NCI-H2107 (cell line): ENCODE measurements at places on chromosomes 6 and 20.

DNA sequence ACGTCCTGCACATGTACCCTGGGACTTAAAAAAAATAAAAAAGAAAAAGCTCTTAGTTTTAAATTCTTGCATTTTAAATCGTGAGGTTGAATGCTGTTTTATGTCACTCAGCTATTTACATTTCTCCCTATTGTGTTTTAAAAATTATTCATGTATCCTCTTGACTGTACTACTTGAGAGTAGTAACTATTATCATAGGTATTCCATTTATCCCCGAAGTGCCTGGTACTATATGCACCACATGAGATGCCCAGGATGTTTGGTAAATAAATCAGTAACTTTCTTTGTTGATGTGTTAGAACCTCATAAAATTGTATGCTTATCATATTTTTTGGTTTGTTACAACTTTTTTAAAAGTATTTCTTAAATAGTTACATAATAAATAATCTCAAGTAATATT is 18.4 kb downstream of the MAP3K4 start:
- DNase-seq, result no peak

DNA sequence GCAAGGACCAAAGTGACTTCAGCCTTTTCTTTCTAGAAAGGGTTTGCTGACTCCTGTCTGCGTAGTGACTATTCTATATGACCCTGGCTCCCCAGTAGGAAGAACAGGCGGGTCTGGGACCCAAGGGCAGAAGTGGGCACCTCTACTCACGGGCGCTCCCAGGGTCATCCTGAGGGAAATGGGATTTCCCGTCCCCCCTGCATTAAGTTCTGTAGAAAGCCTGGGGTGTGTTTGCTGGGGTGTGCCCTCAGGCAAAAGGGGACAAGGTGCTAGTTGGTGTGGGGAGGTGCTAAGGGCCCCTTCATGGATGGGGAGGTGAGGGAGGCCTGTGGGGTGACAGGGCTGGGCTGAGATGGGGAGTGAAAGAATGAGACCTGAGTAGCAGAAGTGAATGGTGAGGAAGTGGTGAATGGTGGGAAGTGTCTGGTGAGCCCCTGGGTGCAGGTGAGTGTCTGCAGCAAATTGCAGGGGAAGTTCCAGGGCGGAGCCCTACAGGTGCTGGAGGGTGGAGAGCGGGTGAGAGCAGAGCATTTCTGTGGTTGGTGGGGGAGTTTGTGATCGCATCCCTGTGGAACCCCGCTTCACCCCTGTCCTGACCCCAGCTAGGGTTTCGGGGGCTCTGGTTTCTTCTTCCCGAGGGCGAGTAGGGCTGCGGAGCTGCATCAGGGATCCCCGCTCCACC is 21.1 kb downstream of the RAET1L start:
- DNase-seq, result no peak

DNA sequence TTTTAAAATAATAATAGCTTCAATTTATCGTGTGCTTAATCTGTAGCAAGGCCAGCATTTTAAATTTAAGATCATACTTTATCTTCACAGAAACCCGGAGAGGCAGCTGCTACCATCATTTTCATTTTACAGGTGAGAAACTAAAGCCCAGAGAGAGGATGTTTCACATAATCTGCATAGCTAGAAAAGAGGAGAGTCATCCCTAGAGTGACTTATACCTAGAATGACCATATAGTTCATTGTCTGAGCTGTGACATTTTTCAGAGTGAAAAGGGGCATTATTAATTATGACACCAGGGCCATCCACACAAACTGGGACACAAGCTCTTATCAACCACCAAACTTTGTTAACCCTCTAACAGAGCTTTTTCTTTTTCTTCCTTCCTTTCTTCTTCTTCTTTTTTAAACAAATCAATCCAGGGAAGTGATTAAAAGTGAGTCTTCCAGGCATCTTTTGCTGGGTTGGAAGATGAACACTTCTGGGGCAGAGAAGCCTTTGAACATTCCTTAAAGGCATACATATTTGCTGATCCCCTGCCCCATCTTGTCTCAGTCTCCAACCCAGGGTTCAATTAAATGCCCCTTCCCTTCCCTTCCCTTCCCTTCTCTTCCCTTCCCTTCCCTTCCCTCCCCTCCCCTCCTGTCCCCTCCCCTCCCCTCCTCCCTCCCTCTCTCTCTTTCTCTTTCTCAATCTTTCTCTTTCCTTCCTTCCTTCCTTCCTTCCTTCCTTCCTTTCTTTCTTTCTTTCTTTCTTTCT is 272.5 kb upstream of the JAG1 start:
- no peak for DNase-seq

DNA sequence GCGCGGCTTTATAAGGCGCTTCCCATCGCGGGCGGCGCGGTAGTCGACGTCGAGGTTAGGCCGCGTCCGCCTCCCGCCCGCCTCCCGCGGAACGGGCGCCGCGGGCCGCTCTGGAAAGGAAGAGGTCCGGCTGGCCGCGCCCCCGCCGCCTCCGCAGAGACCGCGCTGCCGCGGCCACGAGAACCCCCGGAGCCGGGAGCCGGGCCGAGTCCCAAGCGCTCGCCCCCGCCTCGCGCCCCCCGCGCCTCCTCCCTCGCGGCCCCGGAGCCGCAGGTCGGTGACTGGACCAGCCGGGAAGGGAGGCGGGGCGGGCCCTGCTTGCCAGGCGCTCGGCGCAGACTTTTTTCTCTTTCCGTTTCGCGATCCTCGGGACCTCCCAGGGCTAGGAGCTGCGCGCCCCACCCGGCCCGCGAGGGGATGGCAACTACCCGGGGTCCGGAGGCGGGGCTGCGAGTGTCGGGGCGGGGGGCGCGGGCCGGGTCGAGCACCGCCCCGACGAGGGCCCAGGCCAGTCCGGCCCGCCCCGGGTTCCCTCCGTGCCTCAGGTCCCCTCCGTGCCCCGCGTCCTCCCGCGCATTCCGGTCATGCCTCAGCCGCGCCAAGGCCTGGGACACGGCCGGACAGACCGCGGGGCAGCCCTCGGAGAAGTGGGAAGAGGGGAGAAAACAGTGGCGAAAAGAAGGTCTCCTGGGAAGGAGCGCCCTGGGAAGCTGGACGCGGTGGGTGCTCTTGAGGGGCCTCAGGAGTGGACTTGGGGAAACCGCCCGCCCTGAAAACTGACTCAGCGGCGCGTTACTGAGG is 417 bp upstream of the PXDC1 start:
- DNase-seq, result no peak

GRCh38 chr6:85421972-85422371 is 27.9 kb upstream of the NT5E start:
- DNase-seq, result no peak

GRCh38 chr6:87396595-87397392 is 11.0 kb upstream of the CFAP206 start:
- peak; percentile 21 for DNase-seq

DNA sequence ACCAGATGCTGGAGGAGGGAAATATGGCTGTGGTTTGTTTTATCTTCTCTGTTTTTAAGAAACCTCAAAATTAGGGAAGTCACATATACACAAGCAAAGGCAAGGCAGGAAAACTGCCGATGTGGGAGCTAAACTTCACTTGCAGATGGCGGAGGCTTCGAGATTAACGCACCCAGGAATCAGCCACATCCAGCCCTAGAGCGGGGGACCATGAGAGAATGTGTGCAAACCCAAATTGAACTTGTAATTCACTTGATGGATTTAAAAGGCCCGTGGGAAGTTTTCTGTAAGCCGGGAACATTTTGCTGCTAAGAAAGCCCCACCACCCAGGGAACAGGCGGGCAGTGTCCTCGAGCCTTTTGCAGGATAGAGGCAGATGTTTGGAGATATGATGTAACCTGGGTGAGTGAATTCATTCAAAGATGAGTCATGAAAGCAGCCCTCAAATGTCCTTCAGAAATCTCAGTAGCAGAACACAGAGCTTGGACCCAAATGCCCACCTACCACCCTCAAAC is 39.9 kb downstream of the PREX1 start:
- no peak for DNase-seq

GRCh38 chr6:117505311-117505710 is 22.8 kb downstream of the DCBLD1 start:
- DNase-seq, result no peak

- no peak for DNase-seq
Observed at GRCh38 chr6:164068527-164068926, 654.0 kb downstream of the QKI start.

DNA sequence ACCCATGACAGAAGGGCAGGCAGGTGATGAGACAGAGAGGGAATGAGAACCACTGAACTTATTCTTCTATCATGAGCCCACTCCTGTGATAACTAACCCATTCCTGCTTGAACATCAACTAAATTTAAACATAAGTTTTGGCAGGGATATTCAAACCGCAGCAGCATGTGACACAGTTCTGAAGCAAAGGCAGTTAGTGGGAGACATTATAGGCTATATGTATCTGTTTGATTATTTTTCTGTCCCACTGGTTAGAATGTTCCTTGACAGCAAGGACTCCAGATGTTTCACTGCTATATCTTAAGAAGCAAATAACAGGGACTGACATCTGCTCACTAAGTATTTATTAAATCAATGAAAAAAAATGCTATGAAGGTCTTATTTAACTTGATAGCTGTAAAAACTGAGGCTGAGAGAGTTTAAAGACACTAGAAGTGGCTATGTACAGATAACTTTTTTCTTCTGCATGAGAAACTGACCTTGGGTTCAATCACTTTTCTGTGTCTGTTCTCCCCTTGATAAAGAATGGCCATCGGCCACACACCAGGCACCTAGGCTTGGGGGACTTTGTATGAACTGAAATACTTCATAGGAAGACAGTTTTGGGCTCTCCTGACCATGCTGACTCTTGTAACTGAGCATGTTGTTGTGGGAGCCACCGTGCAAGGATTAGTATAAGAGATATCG is 90.9 kb downstream of the CEP162 start:
- no peak for DNase-seq

- no peak for DNase-seq
Observed at GRCh38 chr6:14972379-14973067, 273.3 kb upstream of the JARID2 start.

GRCh38 chr20:59751075-59751711 is 146.9 kb downstream of the PHACTR3 start:
- DNase-seq, result peak; percentile 62

GRCh38 chr20:35012227-35013069 is 56.8 kb downstream of the MYH7B start:
- DNase-seq, result no peak

DNA sequence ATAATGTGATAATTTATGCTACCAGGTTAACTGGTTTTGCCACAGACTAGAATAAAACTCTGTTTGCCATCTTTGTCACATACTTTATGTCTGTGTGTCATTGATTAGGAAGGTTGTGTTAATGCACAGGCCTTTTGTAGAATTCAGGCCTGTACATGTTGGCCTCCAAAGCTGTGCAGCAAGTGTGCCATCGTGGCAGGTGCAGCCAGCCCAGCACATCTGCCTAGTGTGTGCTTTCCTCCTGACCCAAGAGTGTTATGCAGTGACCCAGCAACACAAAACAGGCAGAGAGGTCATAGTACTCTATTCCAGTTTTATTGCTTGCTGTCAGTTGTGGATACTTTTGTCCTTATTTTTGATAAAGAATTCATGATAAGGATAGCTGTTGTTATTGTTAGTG is 3.7 kb downstream of the MAP3K4 start:
- no peak for DNase-seq

DNA sequence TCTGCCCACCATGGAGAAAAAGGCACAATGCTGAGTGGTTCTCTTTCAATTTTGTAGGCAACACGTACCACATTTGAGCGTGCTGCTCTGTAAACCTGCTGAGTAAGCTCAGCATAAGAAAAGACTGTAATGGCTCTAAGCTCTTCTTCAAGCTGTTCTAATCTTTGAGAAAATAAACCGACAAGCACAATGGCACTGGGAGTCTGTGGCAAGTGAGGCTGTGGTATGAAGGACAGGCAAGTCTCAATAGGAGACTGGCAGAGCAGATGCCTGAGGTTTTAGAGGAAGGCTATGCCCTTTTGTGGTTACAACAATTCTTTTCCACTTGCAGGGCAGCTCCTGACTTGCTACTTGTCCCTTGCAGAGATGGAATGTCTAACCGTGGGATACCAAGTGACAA is 136.7 kb upstream of the EXOC2 start:
- no peak for DNase-seq

GRCh38 chr20:53656293-53657202 is 62.9 kb upstream of the ZNF217 start:
- no peak for DNase-seq

DNA sequence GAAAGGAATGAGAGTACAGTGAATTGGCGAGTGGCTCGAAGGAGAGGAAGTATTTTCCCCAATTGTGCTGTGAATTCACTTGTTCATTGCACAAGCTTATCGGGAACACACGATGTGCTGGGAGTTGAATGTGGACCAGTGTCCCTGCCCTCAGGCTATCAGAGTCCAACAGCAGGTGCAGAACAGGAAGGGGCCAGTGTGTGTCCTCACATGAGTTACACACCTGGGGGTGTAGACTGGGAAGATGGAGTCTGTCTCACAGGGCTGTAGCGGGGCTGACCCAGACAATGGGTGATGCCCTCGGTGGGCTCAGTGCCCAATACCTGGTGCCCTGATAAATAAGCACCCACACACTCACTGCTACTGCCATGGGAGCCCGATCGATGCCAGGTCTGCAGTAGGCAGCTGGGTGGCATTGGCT is 14.4 kb downstream of the DUSP22 start:
- DNase-seq, result no peak

GRCh38 chr6:13462458-13463327 is 24.7 kb downstream of the GFOD1 start:
- DNase-seq, result no peak

- DNase-seq, result no peak
Observed at GRCh38 chr6:113377362-113377942, 479.7 kb upstream of the MARCKS start.

DNA sequence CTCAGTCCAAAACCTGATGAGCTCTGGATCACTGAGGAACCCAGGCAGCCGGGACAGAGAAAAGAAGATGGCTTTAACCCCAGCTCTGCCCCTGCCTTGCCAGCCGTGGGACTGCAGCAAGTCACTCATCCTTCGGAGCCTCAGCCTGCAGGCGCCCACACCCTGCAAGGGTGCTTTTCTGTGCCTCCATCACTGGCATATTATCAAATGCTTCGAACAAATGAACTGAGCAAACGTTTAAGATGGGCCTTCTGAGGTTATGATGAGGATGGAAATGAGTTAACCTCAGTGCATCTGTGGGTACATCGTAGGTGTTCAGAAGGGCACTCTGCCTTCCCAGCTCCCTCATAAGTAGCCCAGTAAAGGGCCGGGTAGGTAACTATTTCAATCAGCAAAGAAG is 79.0 kb downstream of the NFATC2 start:
- DNase-seq, result no peak

- no peak for DNase-seq
Observed at GRCh38 chr6:154629127-154629526, 104.1 kb upstream of the SCAF8 start.

DNA sequence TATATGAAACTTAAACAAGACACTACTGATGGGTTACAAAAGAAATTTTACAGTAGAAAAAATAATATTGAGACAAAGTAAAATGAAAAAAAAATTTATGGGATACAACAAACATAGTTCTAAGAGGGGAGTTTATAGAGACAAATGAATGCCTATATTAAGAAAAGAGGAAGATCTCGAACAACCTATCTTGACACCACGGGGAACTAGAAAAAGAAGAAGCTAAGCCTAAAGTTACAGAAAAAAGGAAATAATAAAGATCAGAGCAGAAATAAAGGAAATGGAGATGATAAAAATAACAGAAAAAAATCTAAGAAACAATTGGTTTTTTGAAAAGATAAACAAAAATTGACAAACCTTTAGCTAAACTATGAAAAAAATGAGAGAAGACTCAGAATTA is 9.1 kb upstream of the ECHDC1 start:
- DNase-seq, result no peak
